ENCODE measurements at places on chromosomes 13 and 19. TPM values are rescaled to one million over a fixed set of nuclear protein-coding genes. Genes with fewer than 3 reads are reported as not detected.

Gene METTL21C
- not detected for total RNA-seq

Gene TMEM238
- 11.9 TPM for total RNA-seq

Gene IGFL4
- not detected for total RNA-seq

Gene FGF22
- total RNA-seq: 1.6 TPM

Gene PSPN
- 0.76 TPM for total RNA-seq

Gene KIR2DL4
- not detected for total RNA-seq

Gene IZUMO2
- total RNA-seq: not detected

GRCh38 chr13:42626176-42626860 is 52.4 kb downstream of the TNFSF11 start:
- no peak for DNase-seq

DNA sequence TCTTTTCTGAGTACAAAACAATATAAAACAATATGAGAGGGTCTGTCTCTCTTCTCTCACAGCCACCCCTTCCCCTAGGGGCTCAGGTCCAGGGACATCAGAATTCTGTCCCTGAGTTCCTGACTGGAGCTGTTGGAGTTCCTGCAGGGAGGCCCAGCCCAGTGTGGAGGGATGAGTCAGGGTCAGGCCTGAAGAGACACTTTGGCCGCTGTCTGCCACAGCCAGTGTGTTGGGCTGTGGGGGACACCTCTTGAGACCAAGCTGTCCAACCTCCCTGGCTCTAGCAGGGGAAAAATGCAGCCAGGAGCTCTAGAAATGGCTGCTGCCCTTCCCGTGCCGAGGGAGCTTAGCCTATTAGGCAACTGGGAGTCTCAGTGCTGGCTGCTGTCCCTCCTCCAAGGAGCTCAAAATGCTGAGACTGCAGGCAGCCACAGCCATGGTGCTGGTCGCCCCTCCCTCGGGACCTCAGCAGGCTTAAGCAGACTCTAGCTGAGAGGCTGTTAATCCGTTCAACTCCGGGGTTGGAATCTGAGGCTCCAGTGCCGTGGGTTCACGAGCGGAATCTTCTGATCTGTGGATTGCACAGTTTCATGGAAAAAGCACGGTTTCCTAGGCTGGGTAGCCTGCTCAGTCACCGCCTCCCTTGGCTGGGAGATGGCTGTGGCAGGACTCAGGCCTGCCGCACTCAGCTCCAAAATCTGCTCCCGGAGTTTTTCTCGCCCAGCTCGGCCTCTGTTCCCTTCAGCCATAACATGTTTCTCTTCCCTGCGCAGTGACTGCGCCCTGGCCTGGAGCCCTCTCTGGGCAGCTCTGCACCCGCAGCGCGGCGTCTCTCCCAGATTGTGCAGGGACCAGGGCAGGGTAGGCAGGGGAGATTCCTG is 3.8 kb upstream of the ZNF626 start:
- DNase-seq: no peak

DNA sequence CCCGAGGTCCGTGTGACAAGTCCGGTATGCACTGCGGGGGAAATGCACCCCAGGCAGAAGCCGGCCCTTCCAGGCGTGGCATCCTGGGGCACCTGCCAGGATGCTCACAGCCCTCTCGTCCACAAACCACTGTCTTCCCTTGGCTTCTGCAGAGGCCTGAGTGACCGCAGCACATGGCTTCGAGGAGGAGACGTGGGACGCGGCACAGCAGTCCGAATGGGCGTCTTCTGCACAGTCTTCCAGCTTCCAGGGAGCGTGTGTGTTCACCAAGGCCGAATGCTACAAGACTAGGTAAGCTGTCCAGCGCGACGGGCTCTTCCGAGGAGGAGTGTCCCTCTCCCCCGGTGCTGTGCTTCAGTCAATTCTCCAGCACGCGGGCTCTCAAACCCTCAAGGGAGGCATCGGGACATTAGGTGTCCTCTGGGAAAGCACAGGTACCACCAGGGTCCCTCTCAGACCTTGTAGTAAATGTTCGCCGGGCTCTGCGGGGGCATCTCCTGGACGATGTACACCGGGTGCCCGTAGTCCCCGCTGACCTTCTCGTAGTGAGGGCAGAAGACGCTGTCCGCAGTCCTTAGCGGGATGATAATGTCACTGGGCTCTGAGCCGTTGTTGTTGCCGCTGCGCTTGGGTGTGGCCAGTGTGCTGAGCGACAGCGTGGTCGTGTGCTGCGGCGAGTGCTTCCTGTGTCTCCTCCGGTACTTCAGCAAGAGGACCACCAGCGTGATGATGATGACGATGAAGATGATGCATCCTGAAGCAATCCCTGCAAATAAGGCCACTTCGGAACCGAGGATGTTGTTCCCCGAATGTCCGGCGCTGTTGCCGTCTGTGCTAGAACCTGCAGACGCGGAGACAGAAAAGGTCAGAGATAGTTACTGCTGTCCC is 42.6 kb downstream of the EFNB2 start:
- no peak for DNase-seq

- no peak for DNase-seq
These were observed 9.4 kb upstream of the DCUN1D2 start for GRCh38 chr13:113499936-113500335.

Data from esophagus squamous epithelium (tissue), 5 donors.